HFFc6 (cell line): ENCODE measurements at places on chromosomes 2 and 18.
A peak's percentile ranks its signal among the peaks of the same experiment; 100 is the strongest.

- no peak for DNase-seq
Measured at GRCh38 chr2:214987261-214987660, 151.2 kb downstream of the ABCA12 start.

DNA sequence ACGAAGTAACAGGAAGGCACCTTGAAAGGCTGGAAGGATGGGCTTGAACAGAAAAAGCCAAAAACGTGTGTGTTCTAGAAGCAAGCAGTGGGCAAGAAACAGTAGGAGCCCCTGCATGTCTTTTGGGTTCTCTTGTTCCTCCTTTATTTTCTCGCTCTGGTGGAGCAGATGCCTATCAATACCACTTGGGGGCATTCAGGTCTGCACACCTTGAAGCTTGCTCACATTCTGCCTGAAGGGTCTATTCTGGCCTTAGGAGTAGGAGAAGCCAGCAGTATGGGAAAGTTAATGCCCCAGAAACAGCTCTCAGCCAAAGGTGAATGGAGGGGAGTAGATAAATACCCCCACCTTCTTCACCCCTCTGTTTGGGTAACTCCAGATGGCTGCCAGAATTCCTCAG, 204.5 kb downstream of the TXNL1 start:
- DNase-seq = no peak

- DNase-seq = no peak
Measured at GRCh38 chr18:26312199-26312598, 86.0 kb downstream of the TAF4B start.

- no peak for DNase-seq
Measured at GRCh38 chr2:219060821-219061791, at the start of gene IHH. TSS of gene IHH (minus strand) at chr2:219060921. CDS start at chr2:219060467, 454 bp downstream.

DNA sequence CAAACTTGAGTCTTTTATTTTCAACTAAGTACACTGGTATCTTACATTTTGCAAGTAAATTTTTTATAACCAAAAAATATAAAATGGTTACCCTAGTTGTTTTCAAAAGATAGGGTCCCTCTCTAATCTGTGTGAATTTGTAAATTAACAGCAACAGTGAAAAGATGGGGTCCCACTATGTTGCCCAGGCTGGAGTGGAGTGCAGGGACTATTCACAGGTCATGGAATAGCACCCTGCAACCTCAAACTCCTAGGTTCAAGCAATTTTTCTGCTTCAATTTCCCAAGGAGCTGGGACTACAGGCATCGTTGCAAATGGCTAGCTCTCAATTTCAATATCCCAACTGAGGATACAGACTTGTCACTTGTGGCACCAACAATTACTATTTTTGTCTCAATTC, 12.1 kb downstream of the CCT4 start:
- no peak for DNase-seq

- peak; percentile 27 for DNase-seq
Measured at GRCh38 chr18:42064109-42064508, 109.1 kb downstream of the PIK3C3 start.

DNA sequence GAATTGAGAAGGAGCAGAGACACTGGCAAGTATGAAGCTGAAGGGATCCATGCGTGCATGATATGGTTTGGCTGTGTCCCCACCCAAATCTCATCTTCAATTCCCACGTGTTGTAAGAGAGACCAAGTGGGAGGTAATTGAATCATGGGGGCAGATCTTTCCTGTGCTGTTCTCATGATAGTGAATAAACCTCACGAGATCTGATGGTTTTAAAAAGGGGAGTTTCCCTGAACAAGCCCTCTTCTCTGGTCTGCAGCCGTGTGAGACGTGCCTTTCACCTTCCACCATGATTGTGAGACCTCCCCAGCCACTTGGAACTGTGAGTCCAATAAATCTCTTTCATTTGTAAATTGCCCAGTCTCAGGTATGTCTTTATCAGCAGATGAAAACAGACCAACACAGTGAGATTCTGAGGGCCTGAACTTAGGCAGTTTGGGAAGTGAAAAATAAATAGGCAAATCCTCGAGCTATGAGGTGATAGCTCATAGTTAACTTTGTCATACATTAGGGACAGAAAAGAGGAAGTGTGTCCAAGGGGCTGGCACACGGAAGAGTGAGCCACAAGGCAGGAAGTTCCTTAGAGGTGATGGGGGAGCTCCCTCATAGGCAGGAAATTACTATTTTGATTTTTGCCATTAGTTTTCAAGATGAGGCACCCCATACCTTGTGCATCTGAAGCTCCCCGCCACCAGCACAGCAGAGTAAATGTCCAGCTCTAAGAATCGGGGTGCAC, 658.8 kb upstream of the ID2 start:
- DNase-seq = no peak
